ENCODE measurements at places on chromosomes 4 and X.
A peak's percentile ranks its signal among the peaks of the same experiment; 100 is the strongest.

DNA sequence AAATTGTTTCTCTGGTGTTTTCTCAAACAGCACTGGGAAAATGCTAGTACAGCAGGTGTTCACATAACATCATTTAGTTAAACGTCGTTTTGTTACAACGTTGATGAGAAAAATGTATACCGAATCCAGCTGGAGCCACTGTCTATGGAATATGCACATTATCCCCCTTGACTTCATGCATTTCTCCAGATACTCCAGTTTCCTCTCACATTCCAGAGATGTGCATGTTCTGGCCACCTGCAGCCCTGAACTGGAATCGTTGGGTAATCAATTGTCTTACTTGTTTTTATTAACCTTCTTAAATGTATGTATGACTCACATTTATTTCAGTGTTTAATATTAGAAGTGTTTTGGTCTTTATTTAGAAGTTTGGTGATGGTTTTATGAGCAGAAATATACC is 18.4 kb upstream of the ODAM start:
- DNase-seq, result no peak

GRCh38 chr4:10694151-10694827 is 9.7 kb upstream of the CLNK start:
- DNase-seq, result no peak

- DNase-seq, result no peak
Observed at GRCh38 chrX:11287505-11287904, 5.7 kb upstream of the AMELX start.

DNA sequence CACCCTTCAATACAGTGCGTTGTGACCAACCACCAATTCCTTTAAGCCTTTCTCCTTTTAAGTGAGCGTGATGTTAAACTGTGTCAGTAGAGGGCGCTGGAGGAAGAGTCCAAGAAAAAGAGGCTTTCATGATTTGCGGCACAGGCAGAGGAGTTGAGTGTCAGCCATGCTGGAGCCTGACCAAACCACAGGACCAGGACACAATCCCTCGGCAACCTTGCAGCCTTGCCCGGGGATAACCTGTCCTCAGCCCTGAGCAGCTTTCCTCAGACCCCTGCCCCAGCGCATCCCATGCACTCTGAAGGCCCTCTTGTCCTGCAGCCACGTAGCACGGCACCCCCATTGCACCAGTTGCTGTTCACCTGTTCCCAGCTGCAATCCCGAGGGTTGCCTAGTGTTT is 53.5 kb upstream of the SMIM31 start:
- peak; percentile 26 for DNase-seq

DNA sequence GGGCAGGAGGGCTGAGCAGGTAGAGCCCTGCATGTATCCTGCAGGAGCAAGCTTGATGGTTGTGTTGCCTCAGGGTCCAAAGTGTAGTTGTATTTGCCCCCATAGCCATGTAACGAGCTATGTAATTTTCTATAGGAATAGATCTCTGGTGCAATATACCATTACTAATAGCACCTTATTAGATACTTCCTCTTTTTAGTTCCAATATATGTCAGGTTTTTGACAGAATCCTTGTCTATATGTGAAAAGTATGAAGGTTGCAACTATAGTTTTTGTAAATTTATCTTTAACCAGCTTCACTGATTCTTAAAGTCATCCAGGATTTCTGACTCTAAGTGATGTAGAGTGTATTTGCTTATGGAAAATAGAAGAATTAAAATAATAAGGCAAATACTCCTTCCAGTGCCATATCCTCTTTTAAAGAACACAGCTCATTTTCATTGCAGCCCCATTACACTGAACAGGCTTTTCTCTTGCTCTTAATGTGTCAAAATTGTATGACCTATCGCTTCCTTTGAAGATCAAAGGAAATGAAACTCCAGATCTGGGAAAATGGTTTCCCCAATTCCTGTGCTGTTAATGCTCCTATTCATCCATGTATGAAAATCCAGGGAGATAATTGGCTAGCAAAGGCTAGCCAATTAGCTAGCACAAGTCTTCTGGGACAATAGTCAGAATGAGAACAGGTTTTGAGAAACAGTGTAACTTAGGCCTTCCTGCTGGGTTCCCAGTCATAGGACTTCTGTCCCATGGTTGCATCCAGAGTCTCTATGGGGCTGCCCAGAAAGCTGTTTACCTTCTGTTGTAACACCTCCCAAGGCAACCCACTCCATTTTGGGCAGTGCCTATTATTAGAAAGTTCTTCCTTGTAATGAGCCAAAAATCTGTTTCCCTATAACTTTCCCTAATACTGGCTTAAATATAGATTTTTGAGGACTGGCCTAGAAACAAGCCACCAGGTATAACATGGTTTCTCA is 90.6 kb downstream of the TSPAN7 start:
- no peak for DNase-seq

- DNase-seq, result peak; percentile 57
Observed at GRCh38 chrX:1464041-1464970, 11.6 kb upstream of the ASMTL start.

- no peak for DNase-seq
Observed at GRCh38 chr4:42750091-42750490, 93.2 kb upstream of the ATP8A1 start.

GRCh38 chrX:39360101-39360500 is 558.8 kb downstream of the MID1IP1 start:
- no peak for DNase-seq

GRCh38 chr4:25320336-25320735 is 7.8 kb downstream of the ZCCHC4 start:
- DNase-seq, result no peak

All from stimulated activated CD8-positive, alpha-beta memory T cell treated with anti-CD3 and anti-CD28 coated beads, Interleukin-4, amount 100 ng/mL, for 48 hours (primary cell).